Right lung (tissue), 10 donors: ENCODE measurements at places on chromosomes 1 and 21.

GRCh38 chr21:45410865-45411809 lies 6.2 kb downstream of the COL18A1 start:
- no peak for DNase-seq

DNA sequence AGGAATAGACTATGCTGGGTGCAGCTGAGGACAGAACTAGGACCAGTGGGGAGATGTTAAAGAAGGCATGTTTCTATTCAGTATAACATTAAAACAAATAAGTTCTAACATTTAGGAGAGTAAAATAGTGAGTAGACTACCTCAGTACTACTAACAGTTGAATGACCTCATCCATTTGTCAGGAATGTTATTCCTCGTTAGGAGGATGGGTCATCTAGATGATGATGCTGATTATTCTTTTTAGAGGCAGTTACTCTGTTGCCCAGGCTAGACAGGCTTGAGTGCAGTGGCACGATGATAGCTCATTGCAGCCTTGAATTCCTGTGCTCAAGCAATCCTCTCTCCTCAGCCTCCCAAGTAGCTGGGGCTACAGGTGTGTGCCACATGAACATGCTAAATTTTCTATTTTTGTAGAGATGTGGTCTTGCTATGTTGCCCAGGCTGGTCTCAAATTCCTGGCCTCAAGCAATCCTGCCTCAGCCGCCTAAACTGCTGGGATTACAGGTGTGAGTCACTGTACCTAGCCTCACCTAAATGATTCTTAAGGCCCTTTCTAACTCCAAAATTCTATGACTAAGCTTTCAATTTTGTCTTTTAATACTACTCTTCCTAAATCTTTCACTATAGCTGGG lies 9.3 kb downstream of the EEIG2 start:
- no peak for DNase-seq

GRCh38 chr1:2228694-2229036 lies 546 bp downstream of the SKI start:
- no peak for DNase-seq

- DNase-seq = no peak
These were observed 85.3 kb downstream of the DHRS3 start for GRCh38 chr1:12532405-12533315.

- DNase-seq = no peak
These were observed 82.8 kb upstream of the BEND5 start for GRCh38 chr1:48859456-48859855.

DNA sequence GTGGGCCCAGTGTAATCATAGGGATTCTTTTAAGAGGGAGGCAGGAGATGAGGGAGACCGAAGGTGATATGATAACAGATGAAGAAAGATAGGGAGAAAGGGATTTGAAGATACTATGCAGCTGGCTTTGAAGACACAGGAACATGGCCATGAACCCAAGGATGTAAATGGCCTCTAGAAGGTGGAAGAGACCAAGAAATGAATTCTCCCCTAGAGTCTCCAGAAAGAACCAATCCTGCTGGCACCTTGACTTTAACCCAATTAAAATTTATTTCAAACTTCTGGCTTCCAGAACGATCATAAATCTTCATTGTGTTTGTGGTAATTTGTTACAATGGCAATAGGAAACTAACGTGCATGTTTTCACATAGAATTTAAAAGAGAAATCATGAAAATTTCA lies 95.0 kb upstream of the GORAB start:
- DNase-seq = no peak

- no peak for DNase-seq
These were observed 117.0 kb upstream of the PLD5 start for GRCh38 chr1:242641461-242641860.

- no peak for DNase-seq
These were observed 4.1 kb upstream of the NPPB start for GRCh38 chr1:11862890-11863289.

DNA sequence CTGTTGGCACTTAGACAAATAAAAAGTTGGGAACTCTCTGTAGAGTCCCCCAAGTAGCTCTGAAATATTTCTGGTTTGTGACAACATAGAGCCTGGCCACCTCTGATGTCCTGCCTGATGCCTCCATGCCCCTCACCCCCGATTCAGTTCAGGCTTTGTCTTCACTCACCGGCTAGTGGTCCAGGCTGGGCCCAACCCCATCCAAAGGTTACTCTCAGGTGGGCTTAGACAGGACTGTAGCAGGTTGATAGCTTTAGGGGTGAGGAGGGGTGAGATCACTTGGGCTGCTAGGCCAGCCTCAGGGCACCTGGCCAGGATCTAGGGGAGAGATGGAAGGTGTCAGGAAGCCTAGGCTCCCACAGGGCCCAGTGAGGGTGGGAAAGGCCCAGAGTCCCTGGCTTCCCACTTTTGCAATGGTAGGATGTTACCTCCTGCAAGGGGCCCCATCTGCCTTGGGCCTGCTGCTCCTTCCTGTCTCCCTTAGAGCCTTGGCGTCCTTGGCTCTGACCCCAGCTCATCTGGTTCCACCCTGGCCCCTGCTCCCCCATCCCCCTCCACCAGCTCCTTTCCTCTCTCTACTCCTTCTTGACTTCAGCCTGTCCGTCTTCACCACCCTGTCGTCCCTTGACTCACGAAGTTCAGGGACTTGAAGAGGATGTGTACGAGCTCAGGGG lies 6.7 kb downstream of the EPS8L3 start:
- no peak for DNase-seq

DNA sequence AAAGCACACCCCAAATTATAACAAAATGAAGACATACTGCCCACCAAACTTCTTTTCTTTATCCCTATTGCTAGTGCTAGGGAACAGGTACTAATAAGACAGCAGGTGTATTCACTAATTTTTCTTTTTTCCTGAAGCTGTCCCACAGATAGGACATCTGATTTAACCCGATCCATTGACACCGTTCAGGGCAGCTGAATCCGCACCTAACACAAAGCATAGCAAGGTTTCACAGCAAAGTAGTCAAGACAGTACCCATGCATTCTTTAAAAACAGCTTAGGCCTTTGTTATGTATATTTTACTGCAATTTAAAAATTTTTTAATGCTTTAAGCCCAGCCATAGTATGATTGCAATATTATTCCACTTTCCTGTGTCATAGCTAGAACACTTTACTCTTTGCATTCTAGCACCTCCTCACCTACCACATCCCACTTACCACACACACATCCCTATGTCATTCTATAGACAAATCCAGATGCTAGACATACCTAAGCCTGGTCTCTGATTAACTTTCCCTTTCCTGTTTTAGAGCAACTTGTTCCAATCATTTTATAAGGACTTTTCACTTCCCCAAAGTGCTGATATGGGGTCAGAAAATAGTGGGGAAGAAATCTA lies 40.4 kb downstream of the GATAD2B start:
- DNase-seq = no peak

GRCh38 chr1:17232759-17233661 lies 15.9 kb upstream of the PADI3 start:
- DNase-seq = no peak

GRCh38 chr1:14672005-14672404 lies 73.5 kb downstream of the KAZN start:
- no peak for DNase-seq

DNA sequence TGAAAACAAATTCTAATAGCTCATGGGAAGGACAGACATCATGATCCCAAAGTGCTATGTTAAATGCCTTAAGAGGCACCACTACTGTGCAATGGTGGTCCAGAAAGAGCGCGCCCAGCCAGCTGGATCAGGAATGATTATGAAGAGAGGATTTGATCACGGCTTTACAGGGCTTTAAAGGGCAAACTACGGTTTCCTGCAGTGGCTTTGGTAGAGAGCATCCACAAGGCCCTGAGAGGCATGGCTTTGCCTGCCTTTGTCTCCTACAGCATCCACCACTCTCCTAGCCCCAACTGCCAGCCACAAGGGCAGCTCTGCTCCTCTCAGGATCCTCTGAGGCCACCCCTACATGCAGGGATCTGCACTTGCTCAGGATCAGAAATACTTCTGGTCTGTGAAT lies 40.7 kb downstream of the ZNF281 start:
- DNase-seq = no peak

- no peak for DNase-seq
These were observed 4.2 kb upstream of the FAM131C start for GRCh38 chr1:16077406-16078245.

DNA sequence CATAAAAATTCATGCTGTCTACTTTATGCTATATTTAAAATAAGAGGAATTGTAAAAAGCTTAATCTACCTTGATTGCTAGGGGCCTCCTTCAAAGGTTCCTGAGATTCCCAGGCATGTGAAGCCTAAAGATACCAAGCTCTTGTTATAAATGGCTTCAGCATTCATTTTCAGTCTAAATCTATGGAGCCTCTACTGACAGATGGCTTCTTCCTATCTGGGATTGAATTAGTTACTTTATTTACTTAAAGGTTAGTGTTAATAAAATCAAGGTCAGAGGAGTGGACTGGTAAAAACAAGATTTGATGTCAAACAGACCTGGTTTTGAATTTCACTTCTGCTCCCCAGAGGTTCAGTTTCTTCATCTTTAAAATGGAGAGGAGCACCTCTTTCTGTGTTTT lies 93.7 kb downstream of the TNNI3K start:
- no peak for DNase-seq

DNA sequence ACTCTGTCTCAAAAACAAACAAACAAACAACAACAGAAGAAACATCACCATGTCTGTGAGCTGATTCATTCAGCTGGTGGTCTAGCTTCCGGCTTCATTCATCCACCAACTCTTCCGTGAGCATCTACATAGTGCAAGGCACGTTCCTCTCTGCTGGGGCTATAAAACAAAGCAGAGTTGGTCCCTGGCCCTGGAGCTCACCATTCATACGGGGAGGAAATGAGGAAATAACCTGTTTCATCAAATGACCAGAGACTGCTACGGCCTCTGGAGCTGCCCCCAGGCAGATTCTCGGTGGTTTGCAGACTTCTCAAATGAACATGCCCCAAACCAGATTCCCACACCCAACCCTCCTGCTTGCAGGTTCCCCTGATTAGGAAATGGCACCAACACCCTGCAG lies 41.0 kb upstream of the ID3 start:
- DNase-seq = no peak

- no peak for DNase-seq
These were observed 5.1 kb upstream of the DESI2 start for GRCh38 chr1:244647819-244648218.

DNA sequence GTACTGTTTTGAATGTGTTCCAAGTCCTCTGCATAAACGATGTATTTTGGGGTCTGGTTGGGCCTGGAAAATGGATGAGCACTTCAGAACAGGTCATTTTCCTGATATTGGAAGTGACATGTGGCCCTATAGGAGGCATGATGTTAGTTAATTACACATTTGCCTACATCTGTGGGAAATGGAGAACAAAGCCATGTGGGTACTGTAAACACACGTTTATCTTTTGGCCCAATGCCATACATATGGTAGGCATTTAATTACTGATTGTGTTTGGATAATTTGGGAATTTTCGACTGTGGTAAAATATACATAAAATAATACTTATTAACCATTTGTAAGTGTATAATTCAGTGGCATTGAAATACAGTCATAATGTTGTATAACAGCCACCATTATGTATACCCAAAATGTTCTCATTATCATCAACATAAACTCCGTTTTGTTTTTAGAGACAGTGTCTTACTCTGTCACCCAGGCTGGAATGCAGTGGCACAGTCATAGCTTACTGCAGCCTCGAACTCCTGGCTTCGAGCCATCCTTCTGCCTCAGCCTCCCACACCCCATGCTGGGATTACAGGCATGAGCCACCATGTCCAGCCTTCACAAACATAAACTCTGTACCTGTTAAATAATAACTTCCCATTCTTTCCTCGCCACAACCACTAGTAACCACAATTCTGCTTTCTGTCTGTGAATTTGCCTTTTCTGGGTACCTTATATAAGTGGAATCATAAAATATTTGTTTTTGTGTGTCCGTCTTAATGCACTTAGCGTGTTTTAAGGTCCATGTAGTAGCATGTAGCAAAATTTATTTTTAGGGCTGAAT lies 11.9 kb upstream of the RNPEP start:
- no peak for DNase-seq

DNA sequence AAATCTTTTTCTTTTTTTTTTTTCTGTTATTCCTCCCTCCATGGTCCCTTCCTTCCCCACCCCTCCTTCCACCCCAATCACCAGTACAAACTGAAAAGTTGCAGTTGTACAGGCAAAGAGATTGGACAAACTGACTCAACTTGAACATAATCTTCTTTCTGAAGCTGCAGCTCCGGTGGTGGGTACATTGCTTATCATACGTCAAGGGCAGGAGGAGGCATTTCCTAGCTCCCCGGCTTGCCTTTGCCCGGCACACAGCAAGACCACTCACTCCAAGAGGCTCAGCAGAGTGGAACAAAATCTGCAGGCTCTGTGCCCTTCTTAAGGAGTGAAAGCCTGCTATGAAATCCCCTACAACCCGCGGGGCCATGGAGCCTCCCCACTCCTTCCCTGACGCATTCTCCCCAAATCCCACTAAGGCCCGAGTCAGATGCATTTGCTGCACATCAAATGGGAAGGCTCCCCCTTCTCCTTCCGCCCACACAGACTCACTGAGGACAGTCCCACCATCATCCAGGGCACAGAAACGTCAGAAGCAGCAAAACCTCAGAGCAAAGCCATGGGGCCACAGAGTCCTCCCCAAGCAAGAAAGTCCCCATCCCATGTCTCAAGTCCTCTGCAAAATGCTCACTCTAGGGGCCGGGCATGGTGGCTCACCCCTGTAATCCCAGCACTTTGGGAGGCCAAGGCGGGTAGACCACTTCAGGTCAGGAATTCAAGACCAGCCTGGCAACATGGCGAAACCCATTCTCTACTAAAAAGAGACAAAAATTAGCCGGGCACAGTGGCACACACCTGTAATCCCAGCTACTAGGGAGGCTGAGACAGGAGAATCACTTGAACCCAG lies 45.9 kb downstream of the SYF2 start:
- DNase-seq = no peak

DNA sequence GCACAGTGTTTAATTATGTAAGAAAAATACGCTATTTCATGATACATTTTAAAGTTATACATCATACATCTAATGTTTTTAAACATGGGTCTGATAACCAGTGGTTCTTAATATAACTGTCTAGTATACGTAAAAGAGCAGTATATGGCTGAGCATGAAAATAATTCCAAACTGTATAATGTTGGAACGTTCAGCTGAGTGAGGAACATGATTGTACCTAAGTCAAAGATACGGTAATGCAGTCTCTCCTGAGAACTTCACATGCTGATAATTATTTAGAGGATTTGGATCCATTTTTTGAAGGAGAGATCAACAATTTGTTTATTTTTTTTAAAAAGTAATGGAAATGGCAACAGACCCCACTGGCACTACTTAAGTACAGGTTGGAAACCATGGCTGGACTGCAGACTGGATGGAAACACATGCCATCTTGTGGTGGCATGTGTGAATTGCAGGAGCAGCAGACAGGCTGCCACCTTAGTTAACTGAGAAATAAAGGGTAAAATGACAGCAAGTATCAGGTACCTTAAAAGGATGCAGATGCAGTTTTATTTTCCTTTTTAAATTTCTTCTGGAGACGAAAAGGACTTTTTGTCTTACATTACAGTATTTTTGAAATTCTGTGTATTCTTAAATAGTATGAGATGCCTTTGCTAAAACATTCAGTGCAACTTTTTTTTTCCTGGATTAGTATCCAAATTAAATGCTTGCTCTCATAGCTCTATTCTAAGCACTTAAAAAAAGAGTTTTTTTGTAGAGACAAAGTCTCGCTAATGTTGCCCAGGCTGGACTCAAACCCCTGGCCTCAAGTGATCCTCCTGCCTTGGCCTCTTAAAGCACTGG lies 73.8 kb downstream of the MTR start:
- DNase-seq = peak; percentile 8
